ENCODE measurements at places on chromosomes 2 and 18. TPM values are rescaled to one million over a fixed set of nuclear protein-coding genes. Genes with fewer than 3 reads are reported as not detected.

The COL6A3 gene
- 0.80 TPM for total RNA-seq

The FSHR gene
- total RNA-seq, result not detected

The FKBP1B gene
- total RNA-seq, result 0.86 TPM

The IL36RN gene
- total RNA-seq, result not detected

The SOWAHC gene
- total RNA-seq, result 0.32 TPM

The ACKR3 gene
- total RNA-seq, result 4.9 TPM

The DIPK1C gene
- not detected for total RNA-seq

The AKAIN1 gene
- not detected for total RNA-seq

The DLX1 gene
- not detected for total RNA-seq

The POTEF gene
- total RNA-seq, result not detected

The STPG4 gene
- total RNA-seq, result 0.50 TPM

The HOXD12 gene
- not detected for total RNA-seq

The ABCG5 gene
- total RNA-seq, result not detected

The CCDC102B gene
- 1.7 TPM for total RNA-seq

The ADD2 gene
- 4.0 TPM for total RNA-seq

The SRSF7 gene
- 316 TPM for total RNA-seq

The RNASEH1 gene
- total RNA-seq, result 29.7 TPM

The SMAD7 gene
- total RNA-seq, result 19.0 TPM

The C2orf81 gene
- total RNA-seq, result 1.0 TPM

The REEP1 gene
- total RNA-seq, result 0.45 TPM

The KATNAL2 gene
- total RNA-seq, result 1.0 TPM

The DYNAP gene
- total RNA-seq, result not detected

The DNAJC27 gene
- 6.9 TPM for total RNA-seq

The CDH7 gene
- not detected for total RNA-seq

The C2orf72 gene
- 0.07 TPM for total RNA-seq

The MEP1B gene
- 0.11 TPM for total RNA-seq

The IL36A gene
- not detected for total RNA-seq

The EPB41L5 gene
- 1.4 TPM for total RNA-seq

The REG3G gene
- total RNA-seq, result not detected

The RTP5 gene
- total RNA-seq, result 0.07 TPM

The SERPINB5 gene
- total RNA-seq, result not detected

The LONRF2 gene
- 0.27 TPM for total RNA-seq

The PSMA8 gene
- total RNA-seq, result 1.7 TPM

The SH3BP4 gene
- not detected for total RNA-seq

The RAX gene
- not detected for total RNA-seq

The SAG gene
- 0.34 TPM for total RNA-seq

The BOLL gene
- total RNA-seq, result not detected

The ERLEC1 gene
- 28.1 TPM for total RNA-seq

The EMX1 gene
- not detected for total RNA-seq
